Urinary bladder (tissue), 4 donors: ENCODE measurements at places on chromosomes 6 and 20. TPM values are rescaled to one million over a fixed set of nuclear protein-coding genes. Genes with fewer than 3 reads are reported as not detected.

Gene MOXD1
- polyA plus RNA-seq = 22.4 TPM

Gene ZC2HC1B
- polyA plus RNA-seq = not detected

Gene TGM2
- polyA plus RNA-seq = 360 TPM

Gene BIRC7
- 0.18 TPM for polyA plus RNA-seq

DNA sequence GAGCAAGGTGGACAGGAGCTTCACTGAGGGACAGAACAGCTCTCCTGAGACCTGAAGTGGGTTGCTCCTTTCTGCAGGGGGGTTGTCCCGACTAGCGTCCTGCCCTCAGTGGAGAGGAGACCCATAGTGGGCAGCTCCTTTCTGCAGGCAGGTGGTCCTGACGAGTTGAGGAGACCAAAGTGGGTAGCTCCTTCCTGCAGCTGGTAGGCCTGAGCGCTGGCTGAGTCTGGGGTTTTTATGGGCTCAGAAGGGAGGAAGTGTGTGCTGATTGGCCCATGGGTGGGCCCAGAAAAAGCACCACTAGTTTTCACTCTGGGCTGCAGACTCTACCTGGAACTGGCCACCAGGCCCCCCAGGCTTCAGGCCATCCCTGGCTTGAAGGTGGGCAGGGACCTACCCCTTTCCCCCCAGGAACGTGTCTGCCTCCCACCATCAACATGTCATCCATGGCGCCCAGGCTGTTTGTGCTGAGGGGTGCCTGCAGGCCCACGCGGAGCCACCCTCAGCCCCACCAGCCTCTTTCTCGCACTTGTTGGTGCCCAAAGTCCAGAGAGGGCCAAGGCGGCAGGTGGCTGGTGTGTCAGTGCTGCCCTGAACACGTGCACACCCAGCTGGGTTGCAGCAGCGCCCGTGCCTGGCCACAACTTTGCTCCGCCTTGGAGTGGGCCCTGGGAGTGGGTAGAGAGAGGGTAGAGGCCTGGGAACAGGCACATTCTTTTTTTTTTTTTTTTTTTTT, 1.6 kb upstream of the DEK start:
- no peak for DNase-seq

- no peak for DNase-seq
These were observed 3.4 kb upstream of the DUSP22 start for GRCh38 chr6:288866-289265.

GRCh38 chr6:63864061-63864460, 228.5 kb downstream of the PHF3 start:
- DNase-seq = no peak

Gene HCK
- polyA plus RNA-seq = 12.2 TPM

- DNase-seq = no peak
These were observed 147.2 kb downstream of the SYCP2 start for GRCh38 chr20:59785986-59786795.

GRCh38 chr6:76701610-76702009, 629.1 kb upstream of the IMPG1 start:
- DNase-seq = no peak

- DNase-seq = no peak
These were observed 23.5 kb upstream of the OCSTAMP start for GRCh38 chr20:46573788-46574584.

Gene DAAM2
- 25.9 TPM for polyA plus RNA-seq

DNA sequence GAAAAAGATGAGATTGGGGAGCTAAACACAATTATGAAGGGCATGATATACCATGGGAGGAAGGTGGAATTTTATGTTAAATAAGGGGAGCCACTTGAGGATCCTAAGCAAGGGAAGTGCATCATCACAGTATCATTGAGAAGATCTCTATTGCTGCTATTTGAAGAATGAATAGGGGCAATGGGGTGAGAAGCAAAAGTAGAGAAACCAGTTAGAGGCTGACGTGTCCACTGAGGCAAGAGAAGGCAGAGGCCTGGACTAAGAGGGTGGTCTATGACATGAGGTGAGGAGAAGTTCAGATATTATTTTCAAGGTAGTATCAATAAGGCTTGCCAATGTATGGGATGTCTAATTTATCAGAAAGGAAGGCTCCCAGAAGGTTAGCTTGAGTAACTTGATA, 111.6 kb downstream of the TENT5A start:
- no peak for DNase-seq

DNA sequence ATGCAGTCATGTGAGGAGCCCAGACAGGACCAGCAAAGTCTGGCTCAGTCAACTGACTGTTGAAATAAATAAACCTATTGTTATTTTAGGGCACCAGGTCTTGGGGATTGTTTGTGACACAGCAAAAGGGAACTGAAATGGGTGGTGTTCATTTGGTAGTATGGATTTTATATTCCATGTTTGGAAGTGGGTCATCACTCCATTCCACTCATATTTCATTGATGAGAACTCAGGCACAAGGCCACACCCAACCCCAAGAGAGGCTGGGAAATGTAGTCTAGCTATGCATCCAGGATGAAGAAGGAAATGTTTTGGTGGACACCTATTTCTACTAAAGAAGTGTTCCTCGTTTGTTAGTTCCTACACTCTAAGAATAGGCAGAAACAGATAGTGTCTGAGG, 64.9 kb upstream of the BTBD3 start:
- no peak for DNase-seq

DNA sequence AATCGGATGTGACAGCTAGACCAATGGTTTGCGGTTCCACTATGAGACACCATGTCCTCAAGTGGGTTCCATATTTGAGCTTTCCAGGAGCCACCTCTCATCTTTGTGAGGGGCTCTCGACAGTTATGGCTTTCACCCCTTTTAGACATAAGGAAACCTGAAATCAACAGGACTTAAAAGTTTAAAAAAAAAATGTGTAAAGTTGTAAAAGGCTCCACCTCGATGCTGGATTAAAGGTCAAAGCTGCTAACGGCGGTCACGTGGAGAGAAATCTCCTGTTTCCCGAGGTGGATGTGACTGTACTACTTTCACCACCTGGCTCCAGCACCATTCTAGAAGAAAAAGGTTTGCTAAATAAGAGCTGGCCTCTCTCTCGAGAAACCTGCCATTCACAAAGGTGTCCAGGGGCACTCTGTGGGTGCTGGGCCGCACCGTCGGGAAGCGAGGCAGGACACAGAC, 542 bp downstream of the ATP5F1E start:
- no peak for DNase-seq

GRCh38 chr20:35893942-35894341, 60.4 kb downstream of the SCAND1 start:
- no peak for DNase-seq

GRCh38 chr20:38162878-38163875, 1.9 kb downstream of the TGM2 start:
- DNase-seq = no peak

Gene MDFI
- polyA plus RNA-seq = 20.6 TPM

Gene XKR7
- polyA plus RNA-seq = 0.03 TPM

Gene BPIFB2
- polyA plus RNA-seq = not detected

Gene CALHM4
- not detected for polyA plus RNA-seq

Gene MMP24
- 0.67 TPM for polyA plus RNA-seq

DNA sequence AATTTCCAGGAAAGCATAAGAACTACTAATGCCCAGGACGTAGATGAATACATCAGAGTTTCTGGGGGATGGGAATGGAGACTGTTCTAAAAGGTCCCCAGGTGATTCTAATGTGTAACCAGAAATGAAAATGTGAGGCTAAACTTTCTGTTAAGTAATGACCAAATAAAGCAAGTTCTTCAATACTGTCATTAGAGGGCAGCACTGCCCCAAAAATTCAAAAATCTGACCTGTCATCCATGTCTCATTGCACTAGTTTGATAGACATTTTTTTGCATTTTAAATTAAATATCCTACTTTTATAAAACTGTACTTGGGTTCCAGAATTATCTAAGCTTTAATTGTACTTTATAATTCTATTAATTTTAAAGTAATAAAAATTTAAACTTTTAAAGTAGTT, 94.9 kb downstream of the RFX6 start:
- peak; percentile 21 for DNase-seq

DNA sequence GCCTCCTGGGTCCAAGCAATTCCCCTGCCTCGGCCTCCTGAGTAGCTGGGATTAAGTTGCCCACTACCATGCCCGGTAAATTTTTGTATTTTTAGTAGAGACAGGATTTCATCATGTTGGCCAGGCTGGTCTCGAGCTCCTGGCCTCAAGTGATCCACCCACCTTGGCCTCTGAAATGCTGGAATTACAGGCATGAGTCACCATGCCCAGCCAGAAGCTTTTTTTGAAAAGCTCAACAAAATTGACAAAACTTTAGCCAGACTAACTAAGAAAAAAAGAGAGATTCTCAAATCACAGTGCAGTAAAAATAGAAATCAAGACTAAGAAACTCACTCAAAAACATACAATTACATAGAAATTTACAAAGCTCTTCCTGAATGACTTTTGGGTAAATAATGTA, 420.6 kb downstream of the COL12A1 start:
- DNase-seq = no peak

- no peak for DNase-seq
These were observed 237.0 kb downstream of the LRFN2 start for GRCh38 chr6:40349901-40350746.

- DNase-seq = no peak
These were observed 12.1 kb downstream of the TFAP2A start for GRCh38 chr6:10402648-10403311.

Gene NKX2-4
- not detected for polyA plus RNA-seq

DNA sequence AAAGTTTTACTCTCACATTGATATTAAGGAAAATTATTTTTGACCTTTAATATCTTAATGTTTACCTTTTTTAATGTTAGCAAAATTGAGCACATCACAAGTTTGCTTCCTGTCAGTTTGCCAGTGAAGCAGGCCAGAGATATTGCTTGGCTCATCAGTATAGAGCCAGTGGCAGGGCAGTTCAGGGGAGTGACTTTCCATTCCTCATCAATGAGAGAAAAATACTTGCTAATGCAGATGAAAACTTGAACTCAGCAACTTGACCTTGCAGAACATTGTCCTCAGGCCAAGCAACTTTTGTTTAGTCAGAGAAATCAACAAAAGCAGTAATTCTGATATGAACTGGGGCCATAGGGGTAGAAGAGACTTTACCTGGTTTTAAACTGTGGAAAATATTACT, 6.9 kb downstream of the TAB2 start:
- DNase-seq = no peak

- DNase-seq = no peak
These were observed 65.1 kb upstream of the CDH4 start for GRCh38 chr20:61186771-61187472.

Gene CLIC1
- 303 TPM for polyA plus RNA-seq
